ENCODE measurements at places on chromosomes 11 and 22. TPM values are rescaled to one million over a fixed set of nuclear protein-coding genes. Genes with fewer than 3 reads are reported as not detected.

The NAP1L4 gene
- 148 TPM for total RNA-seq

The AIFM3 gene
- 0.15 TPM for total RNA-seq

The KLHL22 gene
- 19.4 TPM for total RNA-seq

The HBB gene
- not detected for total RNA-seq

The C22orf31 gene
- total RNA-seq: not detected

The SLCO2B1 gene
- total RNA-seq: 3.5 TPM

The TEF gene
- 6.6 TPM for total RNA-seq

The B4GALNT4 gene
- 14.9 TPM for total RNA-seq

The RGL4 gene
- 0.15 TPM for total RNA-seq

The THRSP gene
- total RNA-seq: not detected

The STX5 gene
- 37.9 TPM for total RNA-seq

The KDELR3 gene
- 3.7 TPM for total RNA-seq

The HEPN1 gene
- total RNA-seq: not detected

The MYO7A gene
- 18.3 TPM for total RNA-seq

The NRIP3 gene
- 1.4 TPM for total RNA-seq

The SCN4B gene
- total RNA-seq: 3.1 TPM

The SYT13 gene
- total RNA-seq: 1.4 TPM

The OR51D1 gene
- not detected for total RNA-seq

The FADD gene
- total RNA-seq: 30.3 TPM

The MMP8 gene
- not detected for total RNA-seq

The BEST1 gene
- total RNA-seq: 0.08 TPM

The EPS8L2 gene
- total RNA-seq: 8.0 TPM

The OVOL1 gene
- not detected for total RNA-seq

The CCDC81 gene
- 0.33 TPM for total RNA-seq

All from endothelial cell (in vitro differentiated cells).